RPMI7951 (cell line): ENCODE measurements at places on chromosomes 1 and 21. TPM values are rescaled to one million over a fixed set of nuclear protein-coding genes. Genes with fewer than 3 reads are reported as not detected.

The S100A14 gene
- 0.39 TPM in 1 of 2 replicates, not detected in the other for total RNA-seq

The FCGR3A gene
- total RNA-seq, result not detected in 2 replicates

DNA sequence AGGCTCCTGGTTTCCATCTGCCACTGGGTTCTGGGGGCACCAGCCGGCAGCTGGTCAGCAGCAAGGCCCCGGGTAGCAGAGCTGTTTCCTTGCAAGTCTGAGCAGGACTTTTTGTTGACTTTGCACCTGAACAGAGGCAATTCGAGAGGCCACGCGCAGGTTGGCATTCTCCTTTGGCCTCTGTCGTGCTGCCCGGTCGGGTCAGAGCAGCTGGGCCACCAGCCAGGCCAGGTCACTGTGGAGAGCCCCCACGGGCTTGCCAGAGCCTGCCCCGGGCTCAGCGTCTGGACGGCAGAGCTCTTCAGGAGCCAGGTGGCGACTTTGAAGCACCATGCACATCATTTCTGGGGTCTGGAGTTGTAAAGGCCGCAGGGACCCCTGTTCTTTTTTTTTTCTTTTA, 28.4 kb upstream of the TMEM52 start:
- DNase-seq, result no peak

DNA sequence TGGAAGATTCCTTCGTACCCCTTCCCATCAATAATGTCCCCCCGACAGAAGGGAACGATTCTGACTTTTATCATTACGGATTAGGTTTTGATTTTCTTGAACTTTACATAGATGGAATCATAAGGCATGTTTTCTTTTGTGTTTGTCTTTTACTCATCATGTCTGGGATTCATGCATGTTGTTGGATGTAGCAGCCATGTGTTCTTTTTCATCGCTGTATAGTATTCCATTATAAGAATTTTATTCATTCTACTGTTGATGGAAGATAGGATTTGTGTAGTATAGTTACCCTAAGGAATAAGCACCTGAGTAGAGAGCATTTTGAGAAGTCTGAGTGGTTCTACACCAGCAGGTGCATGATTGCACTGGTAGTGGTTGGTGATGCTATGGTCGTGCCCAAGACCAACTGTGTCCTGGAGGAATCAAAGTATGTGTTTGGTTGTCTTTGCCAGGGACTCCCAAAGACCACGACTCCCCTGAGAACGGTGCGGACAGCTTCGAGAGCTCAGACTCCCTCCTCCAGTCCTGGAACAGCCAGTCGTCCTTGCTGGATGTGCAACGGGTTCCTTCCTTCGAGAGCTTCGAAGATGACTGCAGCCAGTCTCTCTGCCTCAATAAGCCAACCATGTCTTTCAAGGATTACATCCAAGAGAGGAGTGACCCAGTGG, 13.5 kb downstream of the ETS2 start:
- no peak for DNase-seq

DNA sequence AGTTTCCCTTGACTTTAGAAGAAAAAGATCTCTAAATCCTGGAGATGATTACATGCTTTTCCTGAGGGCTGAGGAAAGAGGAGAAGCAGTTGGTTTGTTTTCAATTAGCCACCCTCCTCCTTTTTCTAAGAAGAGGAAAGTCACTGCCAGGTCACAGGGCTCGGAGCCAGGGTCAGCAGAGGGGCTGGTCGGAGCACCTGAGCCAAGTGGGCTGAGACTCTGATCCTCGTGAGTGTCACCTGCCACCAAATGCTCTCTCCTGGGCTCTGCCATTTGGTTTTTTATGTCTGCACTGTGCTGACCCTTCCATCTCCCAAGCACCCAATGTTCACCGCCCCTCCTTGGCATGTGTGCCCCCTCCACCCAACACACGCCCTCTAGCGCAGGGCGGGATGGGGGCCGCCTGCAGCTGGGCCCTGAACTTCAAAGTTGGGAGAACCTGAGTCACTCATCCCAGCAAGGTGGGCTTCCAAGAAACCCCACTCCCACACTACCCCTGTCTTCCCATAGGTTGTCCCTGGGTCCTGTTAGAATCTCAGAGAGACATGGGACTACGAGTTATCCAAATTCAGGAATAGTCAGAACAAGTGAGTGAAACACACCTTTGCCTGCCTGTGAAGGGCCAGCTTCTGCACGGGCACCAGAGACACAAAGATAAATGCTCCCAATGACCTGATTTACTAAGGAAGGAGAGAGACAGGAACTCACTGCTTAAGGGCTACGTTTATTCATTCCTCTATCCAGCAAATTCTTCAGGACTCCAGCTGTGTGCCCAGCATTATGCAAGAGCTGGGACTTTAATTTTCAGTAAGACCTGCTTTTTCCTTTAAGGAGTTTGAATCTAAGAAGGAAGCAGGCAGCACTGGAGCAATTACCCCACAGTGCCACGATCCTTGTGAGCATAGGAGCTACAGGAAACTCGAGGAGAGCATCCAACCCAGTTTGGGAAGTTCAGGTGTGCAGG, 127.5 kb downstream of the RHOU start:
- DNase-seq, result no peak

GRCh38 chr1:3002349-3003038, 18.8 kb upstream of the ACTRT2 start:
- DNase-seq, result no peak
